Cortex of kidney (tissue), 1 donor: ENCODE measurements at places on chromosomes 6 and 20.

GRCh38 chr6:81088145-81088544 is 664.3 kb downstream of the TENT5A start:
- no peak for DNase-seq

DNA sequence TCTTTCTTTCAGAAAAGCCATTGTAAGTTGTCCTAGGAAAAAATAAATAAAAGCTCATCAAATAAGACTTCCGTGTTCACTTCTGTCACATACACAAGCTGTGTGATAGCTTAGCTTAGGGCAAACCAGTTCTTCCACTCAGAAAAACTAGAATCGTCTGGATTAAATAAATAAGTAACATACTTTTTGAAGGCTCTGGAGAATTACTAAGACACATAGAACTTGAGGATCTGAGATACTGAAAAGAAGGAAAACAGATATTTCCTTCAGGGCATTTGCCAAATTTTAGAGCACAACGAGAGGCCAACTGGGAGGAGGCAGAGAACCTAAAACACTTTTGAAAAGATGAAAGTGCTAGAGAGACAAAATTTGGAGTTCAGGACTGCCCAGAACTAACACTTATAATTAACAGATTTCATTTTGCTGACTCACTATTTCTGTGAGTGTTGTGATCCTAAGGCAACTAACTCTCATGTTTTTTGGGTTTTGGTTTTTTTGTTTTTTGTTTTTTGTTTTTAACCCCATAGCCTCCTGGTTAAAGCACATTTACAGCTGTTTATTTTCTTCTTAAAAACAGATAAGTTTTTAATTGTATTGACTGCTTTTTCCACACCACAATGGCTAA is 38.7 kb upstream of the THEMIS start:
- DNase-seq: no peak

- DNase-seq: no peak
These were observed 20.1 kb downstream of the ECT2L start for GRCh38 chr6:138815797-138816528.

DNA sequence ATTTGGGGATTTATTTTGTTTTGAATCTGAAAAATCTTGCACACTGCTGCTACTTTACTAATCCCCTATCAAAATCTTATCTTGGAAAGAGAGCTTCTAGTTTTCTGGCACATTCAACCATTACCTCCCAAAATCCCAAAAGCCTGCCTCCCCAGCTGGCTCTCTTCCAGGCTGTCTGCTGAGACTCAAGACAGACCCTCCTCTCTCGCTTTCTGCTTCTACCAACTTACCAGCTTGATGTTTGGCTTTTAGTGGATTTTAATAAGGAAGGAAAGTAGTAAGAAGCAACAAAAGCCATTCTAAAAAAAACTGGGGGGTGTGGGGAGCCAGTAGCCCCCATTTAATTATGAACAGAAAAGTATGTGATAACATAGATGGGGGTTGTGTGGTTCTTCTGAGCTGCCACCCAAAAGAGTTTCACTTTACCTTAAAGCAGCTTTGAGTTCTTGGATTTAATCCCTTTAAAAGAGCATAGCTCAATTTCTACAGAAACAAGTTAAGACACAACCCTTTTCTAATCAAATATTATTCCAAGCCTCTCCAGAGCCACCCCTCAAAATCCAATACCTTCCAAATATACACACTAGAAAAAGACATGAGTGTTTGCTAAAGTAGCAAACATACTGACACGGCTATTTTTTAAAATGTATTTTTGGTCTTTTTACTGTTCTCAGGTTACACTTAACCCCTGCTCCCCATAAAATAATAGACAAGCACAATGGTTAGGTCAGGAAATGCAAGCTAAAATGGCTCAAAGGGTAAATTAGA is 71.7 kb downstream of the ATP9A start:
- no peak for DNase-seq

DNA sequence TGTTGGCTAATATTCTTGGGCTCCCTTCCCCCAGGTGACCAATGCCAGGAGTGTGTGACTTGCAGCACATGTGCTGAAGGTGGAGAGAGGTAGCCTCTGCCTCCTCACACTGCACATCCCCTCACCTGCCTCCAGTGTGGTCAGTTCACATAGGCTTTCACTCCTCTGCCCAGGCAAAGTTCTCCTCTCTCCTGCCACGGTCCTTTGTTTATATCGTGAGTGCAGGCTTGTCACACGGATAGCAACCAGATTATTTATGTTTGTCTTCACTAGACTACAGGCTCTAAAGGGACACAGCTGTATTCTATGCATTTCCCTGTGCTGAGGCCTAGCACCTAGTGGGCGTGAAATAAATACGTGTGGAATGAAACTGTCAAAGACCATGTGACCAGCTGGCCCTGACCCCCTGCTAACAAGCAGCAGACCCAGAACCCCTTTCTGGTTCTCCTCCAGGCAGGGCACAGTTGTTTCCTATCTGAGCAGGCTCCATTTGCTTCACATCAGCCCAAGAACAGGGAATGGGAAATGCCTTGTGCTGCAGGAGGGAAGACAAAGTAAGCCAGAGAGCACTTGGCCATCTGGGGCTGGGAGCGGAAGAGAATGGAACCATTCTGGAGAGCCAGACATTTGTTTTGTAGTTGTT is 42.3 kb downstream of the UNC5CL start:
- DNase-seq: no peak
